Activated CD4-positive, alpha-beta T cell treated with anti-CD3 and anti-CD28 coated beads, Interleukin-2, amount 10 ng/mL, durations not matched to agents 24 days and 14 days (primary cell): ENCODE measurements at places on chromosomes 13 and 19.

GRCh38 chr19:11405846-11406643 is 13.1 kb downstream of the RGL3 start:
- DNase-seq = peak; percentile 73

- DNase-seq = peak; percentile 88
These were observed 2.3 kb downstream of the SLC5A5 start for GRCh38 chr19:17873786-17874757.

GRCh38 chr13:40966298-40966697 is 52.8 kb downstream of the ELF1 start:
- no peak for DNase-seq

DNA sequence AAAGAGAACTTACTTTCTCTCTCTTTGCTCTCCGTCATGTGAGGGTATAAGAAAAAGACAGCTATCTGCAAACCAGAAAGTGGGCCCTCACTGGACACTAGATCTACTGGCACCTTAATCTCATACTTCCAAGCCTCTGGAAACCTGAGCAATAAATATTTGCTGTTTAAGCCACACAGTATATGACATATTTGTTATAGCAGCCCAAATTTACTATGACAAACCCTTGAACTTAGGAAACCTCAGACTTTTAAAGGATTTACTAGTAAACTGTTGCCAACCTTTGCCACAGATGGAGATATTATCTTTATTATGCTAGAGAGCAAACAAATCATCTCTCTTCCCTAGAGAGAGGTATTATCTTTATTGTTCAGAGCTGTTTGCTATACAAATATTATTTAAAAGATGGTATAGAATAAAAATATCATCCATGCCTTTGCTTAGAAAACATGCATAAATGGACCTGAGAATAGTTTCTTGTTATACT is 1446.1 kb downstream of the SLITRK1 start:
- no peak for DNase-seq

GRCh38 chr19:504616-505015 is 2.7 kb upstream of the TPGS1 start:
- DNase-seq = no peak
